ENCODE measurements at places on chromosomes 11 and 22.

DNA sequence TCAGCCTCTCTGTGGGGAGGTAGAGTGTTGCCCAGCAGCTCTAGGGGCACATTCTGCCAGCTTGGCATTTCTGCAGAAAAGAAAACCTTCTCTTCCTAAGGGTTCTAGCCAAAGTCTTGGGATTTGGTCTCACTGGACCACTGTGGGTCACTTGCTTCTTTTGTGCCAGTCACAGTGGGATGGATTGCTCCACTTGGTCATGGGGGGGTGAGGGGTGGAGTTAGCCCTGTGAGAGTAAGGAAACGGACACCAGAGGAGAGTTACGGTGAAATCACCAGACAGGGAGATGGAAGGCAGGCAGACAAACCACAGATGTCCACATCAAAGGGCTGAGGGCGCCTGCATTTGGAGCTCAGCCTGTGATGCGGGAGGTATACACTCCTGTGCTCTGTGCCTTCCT, 10.8 kb downstream of the SGSM1 start:
- no peak for DNase-seq

DNA sequence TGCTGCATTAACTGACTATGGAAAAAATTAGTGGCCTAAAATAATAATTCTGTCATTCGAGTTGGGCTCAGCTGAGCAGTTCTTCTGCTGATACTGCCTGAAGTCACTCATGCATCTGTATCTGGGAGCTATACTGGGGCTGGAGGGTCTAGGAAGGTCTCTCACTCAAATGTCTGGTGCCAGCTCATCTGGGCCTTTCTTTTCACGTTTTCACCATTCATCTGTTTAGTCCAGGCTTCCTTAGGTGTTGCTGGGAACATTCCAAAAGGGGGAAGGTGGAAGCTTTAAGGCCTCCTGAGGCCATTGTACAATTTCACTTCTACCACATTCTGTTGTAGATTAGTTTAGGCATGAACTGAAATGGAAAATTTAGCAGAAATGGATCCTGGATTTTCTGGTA, 28.0 kb downstream of the YAP1 start:
- no peak for DNase-seq

GRCh38 chr22:33591946-33592345, 328.3 kb downstream of the LARGE1 start:
- no peak for DNase-seq

DNA sequence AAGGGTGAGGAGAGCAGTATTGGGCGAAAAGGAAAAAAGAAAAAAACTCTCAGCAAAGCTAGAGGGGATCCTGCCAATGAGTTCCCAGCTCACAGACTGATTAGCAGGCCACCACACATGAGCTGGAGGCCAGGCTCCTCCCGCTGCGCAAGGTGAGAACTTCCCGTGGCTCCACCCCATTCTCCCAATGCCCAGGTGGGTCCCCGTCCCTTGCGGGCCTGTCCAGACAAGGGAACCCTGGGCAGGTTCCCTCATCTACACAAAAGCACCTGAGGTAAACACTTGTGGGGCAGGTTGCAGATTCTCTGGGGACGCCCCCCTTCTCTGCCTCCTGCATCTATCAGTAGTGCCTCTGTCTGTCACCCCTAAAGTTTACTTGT, 46.5 kb downstream of the CDPF1 start:
- DNase-seq = no peak
